ENCODE measurements at places on chromosomes 6 and 20. TPM values are rescaled to one million over a fixed set of nuclear protein-coding genes. Genes with fewer than 3 reads are reported as not detected.

Gene ZSCAN12
- total RNA-seq = 4.0 TPM

Gene MLN
- not detected for total RNA-seq

Gene KIF25
- not detected for total RNA-seq

Gene MYB
- 64.1 TPM for total RNA-seq

Gene DNAH8
- total RNA-seq = not detected

Gene PI16
- 5.6 TPM for total RNA-seq

Gene EDN3
- total RNA-seq = 92.4 TPM

- no peak for DNase-seq
- no peak overlapping the region for H3K27ac ChIP-seq
- no peak overlapping the region for H3K4me3 ChIP-seq
- H3K4me1 ChIP-seq = no peaks in the 10 kb centered on the region
Measured at GRCh38 chr6:145147981-145148749, 587.2 kb downstream of the EPM2A start.

- no peaks in the 10 kb centered on the region for H3K4me1 ChIP-seq
- no peaks in the 10 kb centered on the region for H3K27me3 ChIP-seq
- no peak for DNase-seq
- H3K36me3 ChIP-seq = no peaks in the 10 kb centered on the region
- H3K4me3 ChIP-seq = no peak overlapping the region
Measured at GRCh38 chr20:1307171-1307570, 21.8 kb downstream of the SDCBP2 start.

DNA sequence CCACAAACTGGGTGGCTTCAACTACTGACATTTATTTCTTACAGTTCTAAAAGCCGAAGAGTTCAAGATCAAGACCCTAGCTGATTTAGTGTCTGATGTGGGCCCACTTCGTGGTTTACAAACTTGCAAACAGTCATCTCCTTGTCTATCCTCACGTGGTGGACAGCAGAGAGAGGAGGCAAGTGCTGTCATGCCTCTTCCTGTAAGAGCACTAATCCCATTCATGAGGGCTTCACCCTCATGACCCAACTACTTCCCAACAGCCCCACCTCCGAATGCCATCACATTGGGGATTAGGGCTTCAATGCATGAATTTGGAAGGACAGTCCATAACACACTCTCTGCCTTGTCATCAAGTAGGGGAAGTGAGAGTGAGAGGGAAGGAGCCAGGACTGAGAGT lies 15.6 kb upstream of the ISM1 start:
- H3K4me3 ChIP-seq = no peak overlapping the region
- H3K36me3 ChIP-seq = no peaks in the 10 kb centered on the region
- H3K4me1 ChIP-seq = no peaks in the 10 kb centered on the region
- H3K27ac ChIP-seq = no peak overlapping the region

GRCh38 chr6:160973311-160974250 lies 18.0 kb upstream of the MAP3K4 start:
- no peak for DNase-seq
- H3K36me3 ChIP-seq = no peaks in the 10 kb centered on the region
- peak overlapping the region; percentile 67 for H3K27ac ChIP-seq
- H3K27me3 ChIP-seq = no peaks in the 10 kb centered on the region

- H3K27ac ChIP-seq = no peak overlapping the region
- H3K4me1 ChIP-seq = no peaks in the 10 kb centered on the region
- no peak for DNase-seq
- no peaks in the 10 kb centered on the region for H3K36me3 ChIP-seq
Measured at GRCh38 chr20:59708326-59708725, 104.0 kb downstream of the PHACTR3 start.

GRCh38 chr6:128036808-128037570 lies 136.1 kb upstream of the THEMIS start:
- no peak for DNase-seq
- H3K27me3 ChIP-seq = no peaks in the 10 kb centered on the region
- no peaks in the 10 kb centered on the region for H3K36me3 ChIP-seq
- H3K27ac ChIP-seq = no peak overlapping the region
- H3K4me3 ChIP-seq = no peak overlapping the region

DNA sequence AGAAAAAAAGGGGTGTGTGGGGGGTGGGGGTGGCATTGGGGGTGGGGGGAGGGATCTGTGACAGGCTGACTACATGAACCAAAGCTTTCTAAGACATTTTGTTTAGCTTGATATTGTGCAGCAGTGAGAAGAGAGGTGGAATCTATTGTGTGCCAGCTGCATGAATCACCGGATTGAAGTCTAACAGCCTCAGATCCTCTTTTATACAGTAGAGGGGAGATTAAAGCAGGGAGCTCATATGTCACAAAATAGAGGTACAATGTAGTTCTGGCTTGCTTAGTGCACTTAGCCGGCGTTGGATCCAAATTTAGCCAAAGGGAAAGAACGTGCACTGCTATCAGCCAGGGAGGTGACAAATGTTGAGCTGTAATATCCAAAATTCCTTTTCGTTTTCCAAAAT lies 404.2 kb upstream of the CITED2 start:
- H3K4me1 ChIP-seq = no peaks in the 10 kb centered on the region
- no peak overlapping the region for H3K4me3 ChIP-seq
- H3K27me3 ChIP-seq = no peaks in the 10 kb centered on the region

- H3K27me3 ChIP-seq = no peaks in the 10 kb centered on the region
- H3K36me3 ChIP-seq = no peaks in the 10 kb centered on the region
- no peak overlapping the region for H3K27ac ChIP-seq
- no peak overlapping the region for H3K4me3 ChIP-seq
Measured at GRCh38 chr6:168532070-168532469, 91.1 kb downstream of the SMOC2 start.

GRCh38 chr6:356828-357251 lies 34.7 kb upstream of the IRF4 start:
- H3K4me1 ChIP-seq = no peaks in the 10 kb centered on the region
- H3K27me3 ChIP-seq = no peaks in the 10 kb centered on the region
- DNase-seq = no peak
- H3K27ac ChIP-seq = no peak overlapping the region
- no peaks in the 10 kb centered on the region for H3K36me3 ChIP-seq

- no peak overlapping the region for H3K4me3 ChIP-seq
- H3K36me3 ChIP-seq = no peaks in the 10 kb centered on the region
- H3K4me1 ChIP-seq = no peaks in the 10 kb centered on the region
- no peaks in the 10 kb centered on the region for H3K27me3 ChIP-seq
Measured at GRCh38 chr6:122754191-122754731, 25.3 kb upstream of the FABP7 start.

DNA sequence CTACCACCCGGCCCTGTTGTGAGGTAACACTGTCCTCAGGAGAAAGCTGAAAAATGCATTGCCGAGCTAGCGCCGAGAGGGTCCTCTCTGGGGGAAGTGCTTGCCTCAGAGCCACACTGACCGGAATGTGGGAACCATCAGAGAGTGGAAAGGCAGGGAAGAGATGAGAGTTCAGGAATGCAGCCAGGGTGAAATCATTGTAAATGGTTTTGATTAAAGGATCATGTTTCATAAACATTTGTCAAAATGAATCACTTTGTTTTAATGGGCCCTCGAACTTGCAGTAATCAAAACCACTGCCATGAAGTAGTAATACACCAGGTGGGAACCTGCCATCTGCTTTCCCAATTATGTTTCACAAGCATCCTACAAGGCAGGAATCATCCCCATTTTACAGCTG lies 16.9 kb upstream of the IL17F start:
- DNase-seq = no peak
- H3K27me3 ChIP-seq = no peaks in the 10 kb centered on the region
- no peak overlapping the region for H3K4me3 ChIP-seq
- no peak overlapping the region for H3K27ac ChIP-seq
